Astrocyte (in vitro differentiated cells and primary cell): ENCODE measurements at places on chromosomes 7 and 10. TPM values are rescaled to one million over a fixed set of nuclear protein-coding genes. Genes with fewer than 3 reads are reported as not detected.
A peak's percentile ranks its signal among the peaks of the same experiment; 100 is the strongest.

GRM3 gene
- total RNA-seq, result not detected in 2 replicates

CTTNBP2 gene
- 3.5 and 4.9 TPM in 2 replicates for total RNA-seq

GRCh38 chr7:34928052-34928451, 109.2 kb downstream of the DPY19L1 start:
- no peak for DNase-seq

DNA sequence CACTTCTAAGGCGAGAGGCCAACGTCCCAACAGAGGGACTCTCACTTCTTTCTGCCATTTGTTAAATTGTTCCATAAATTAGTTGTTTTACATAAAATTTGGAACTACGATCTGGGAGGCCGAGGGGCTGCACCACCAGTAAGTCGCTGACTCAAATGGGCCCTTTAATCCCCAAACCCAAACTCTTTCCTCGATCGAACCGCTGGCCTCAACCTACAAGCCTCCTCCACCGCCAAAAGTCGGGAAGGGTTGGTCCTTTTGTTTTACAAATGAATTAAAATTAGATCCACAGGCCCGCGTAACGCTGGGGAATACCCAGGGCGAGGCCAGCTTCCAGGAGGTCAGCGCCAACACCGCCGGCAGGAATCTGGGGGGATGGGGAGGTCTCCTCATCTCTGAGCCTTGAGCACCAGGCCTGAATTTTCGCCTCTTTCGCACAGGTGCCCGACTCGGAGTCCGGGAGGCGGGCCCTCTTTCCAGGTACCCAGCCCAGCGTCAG, 1.2 kb upstream of the FOXI2 start:
- DNase-seq, result no peak

DNA sequence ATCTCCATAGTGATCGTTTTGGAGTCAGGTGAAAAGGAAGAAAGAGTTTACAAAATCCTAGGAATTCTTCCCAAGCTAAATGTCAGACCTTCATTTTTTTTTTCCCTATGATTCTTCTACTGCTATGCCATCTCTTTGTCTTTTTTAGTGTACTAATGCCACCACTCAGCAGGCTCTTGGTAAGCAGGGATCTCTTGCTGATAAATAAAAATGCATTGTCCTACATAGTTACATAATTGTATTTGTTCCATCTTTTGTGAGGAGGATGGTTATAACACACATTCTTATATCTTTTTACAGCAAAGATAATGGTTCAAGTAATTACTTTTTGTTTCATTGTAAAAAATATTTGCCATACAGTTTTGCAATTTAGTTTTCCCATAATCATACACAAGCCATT, 36.8 kb upstream of the AFAP1L2 start:
- no peak for DNase-seq

- DNase-seq, result no peak
Observed at GRCh38 chr10:72146071-72146470, 57.7 kb upstream of the SPOCK2 start.

DNA sequence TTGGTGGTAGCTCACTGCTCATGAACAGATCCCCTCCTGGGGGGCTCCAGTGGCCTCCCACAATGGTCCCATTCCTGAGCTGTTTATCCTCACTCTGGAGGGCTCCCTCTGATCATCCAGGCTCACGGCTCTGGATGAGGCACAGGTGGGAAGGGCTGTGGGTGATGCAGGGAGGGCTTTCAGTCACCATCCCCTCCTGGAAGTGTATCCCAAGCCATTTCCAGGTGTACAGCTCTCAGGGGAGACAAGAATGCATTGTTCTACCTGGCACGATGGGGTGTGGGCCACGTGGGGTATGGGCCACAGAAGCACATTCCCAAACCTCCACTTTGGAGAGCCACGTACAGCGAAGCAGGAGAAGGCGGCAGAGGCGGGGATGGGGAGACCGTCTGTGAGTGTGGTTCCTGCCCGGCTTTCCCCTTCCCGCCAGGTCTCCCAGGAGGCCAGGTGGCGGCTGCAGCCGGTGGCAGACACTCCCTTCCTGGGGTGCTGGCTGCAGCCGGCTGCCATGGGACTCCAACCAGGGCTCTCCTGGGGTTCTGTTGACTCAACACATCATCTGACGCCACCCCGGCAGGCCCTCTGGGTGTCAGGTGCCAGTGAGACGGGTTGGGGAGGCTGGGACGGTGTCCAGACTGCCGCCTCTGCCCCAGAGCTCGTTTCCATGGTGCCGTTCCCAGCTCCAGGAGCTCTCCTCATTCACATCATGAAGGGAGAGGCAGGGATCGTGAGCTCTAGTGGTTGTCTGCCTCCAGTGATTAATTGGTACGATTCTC, 169.7 kb upstream of the RHEB start:
- DNase-seq, result peak; percentile 65

DNA sequence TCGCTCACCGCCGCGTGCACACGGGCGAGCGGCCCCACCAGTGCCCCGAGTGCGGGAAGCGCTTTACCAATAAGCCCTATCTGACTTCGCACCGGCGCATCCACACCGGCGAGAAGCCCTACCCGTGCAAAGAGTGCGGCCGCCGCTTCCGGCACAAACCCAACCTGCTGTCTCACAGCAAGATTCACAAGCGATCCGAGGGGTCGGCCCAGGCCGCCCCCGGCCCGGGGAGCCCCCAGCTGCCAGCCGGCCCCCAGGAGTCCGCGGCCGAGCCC, 3.3 kb downstream of the REPIN1 start:
- no peak for DNase-seq

DNA sequence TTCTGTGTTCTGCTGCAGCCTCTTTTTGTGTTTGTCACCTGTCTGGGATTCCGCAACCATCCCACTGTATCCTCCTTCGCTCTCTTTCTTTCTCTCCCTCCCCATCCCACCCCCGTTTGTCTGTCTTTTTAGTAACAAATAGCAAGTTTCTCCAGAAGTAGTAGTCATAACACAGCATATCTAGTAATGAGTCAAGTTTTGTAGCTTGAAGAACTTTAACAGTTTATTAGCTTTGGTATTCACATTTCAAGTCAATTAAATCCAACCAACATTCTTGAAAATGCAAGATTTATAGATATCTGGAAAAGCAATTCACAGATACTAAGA, 154.1 kb upstream of the MTPN start:
- no peak for DNase-seq

DNA sequence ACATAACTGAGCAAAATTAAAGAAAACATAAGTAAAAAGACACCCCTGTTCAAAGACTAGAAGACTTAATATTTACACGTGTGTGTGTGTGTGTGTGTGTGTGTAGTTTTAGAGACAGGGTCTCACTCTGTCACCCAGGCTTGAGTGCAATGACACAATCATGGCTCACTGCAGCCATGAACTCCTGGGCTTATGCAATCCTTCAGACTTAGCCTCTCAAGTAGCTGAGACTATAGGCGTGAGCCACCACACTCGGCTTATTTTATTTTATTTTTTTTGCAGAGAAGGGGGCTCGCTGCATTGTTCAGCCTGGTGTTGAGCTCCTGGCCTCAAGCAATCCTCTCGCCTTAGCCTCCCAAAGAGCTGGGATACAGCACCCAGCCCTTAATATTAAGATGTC, 90.3 kb downstream of the JMJD1C start:
- no peak for DNase-seq

GRCh38 chr10:72694476-72695369, 2.8 kb downstream of the MCU start:
- no peak for DNase-seq

DNA sequence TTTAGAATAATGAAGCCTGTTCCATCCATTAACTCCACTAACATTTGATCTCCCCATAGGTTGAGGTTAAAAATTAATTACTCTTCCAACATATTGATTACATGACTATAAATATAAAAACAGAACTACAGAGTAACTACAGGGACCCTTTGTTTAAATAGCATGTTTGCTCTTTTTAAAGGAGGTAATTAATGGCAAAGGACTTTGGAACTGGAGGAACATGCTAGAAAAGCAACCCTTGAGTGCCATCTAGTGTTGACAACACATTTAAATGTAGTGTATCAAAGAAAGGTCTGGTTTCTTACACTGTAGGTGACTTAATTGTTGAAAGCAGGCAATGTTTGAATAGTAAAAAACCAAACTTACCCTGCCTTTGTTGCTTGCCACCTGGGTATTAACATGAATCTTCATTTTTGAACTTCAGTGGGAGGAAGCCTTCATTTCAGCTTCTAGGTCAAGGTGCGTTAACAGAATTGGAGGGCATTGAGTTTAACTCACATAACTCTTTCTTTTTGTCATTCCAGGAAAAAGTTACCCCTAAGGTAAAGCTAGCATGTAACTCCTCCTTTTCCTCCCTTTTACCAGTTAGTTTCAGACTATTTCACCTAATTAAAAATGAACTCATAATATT, 52.6 kb upstream of the CAPZA2 start:
- DNase-seq, result peak; percentile 40
